ENCODE measurements at places on chromosomes 1 and 21.

DNA sequence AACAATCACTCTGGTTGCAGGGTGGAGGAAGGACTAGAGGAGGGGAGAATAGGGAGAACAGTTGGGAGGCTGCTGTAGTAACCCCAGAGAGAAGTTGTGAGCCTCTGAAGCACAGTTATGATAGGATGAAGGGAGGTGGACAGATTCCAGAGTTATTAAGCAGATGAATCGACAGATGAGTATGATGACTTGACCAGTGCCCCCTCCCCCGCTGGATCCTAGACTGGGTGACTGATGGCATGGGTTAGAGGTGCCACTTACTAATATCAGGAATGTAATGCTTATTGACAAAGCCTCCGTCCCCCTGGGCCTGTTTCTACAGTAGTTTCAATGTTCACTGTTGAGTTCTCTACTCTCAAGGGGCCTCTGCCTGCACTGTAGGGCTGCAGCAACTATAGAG is 14.0 kb upstream of the TIPRL start:
- DNase-seq, result no peak

DNA sequence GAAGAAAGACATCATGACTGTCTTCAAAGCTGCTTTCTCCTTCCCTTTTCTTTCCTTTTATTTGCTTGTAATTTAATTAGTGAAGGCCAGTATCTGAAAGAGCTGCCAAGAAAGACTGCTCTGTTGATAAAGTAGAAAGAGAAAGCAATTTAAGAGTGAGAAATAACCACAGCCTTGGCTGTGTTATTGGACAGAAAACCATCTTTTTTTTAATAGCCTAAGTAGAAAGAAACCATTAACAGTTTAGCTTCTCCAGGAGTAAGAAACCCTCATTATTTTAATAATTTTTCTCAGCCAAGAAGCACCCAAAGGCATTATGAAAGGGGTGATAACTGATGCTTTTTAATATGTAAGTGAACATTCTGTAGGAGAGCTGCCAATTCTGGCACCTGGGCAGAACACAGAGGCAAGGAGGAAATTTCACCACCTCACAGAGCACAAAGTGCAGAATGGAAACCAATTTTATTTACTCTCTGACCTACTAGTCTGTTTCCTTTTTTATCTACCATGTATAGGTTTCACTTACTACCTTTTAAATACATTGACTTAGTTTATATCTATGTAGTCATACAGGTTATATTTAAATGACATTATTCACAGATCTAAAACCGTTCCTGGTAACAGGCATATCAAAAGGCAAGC is 703.2 kb downstream of the MRPL39 start:
- DNase-seq, result no peak

GRCh38 chr1:196207612-196208217 is 400.5 kb downstream of the KCNT2 start:
- DNase-seq, result no peak

DNA sequence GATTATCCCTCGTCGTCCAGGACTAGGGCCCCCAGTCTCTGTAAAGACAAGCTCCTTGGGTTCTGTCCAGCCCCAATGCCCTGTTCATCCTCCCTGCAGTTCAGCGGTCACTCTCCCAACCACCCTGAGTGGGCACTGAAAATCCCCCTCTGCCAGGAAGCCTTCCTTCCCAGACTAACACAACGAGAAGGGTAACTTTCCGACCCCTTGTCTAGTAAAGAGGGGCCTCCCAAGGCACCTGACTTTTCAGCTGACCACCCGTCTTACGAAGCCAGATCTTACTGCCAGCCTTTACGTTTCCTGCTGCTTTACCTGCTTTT is 13.4 kb downstream of the TMEM9 start:
- no peak for DNase-seq

DNA sequence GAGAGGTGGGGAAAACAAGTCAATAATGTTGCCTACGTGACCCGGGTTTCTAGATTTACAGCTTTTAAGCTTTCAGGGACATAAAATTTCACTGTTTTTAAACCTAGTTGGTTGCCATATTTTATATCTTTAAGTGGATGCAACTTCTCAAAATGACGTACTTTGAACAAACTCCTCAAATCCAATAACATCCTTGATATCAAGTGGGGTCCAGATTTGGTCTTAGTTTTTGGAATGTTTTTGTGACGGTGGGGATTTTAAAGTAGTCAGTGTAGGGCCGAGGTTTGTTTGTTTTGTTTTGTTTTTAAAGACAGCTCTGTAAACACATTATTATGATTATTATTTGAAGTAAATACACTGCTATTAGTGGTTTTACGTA is 453 bp downstream of the CDKN2C start:
- no peak for DNase-seq

DNA sequence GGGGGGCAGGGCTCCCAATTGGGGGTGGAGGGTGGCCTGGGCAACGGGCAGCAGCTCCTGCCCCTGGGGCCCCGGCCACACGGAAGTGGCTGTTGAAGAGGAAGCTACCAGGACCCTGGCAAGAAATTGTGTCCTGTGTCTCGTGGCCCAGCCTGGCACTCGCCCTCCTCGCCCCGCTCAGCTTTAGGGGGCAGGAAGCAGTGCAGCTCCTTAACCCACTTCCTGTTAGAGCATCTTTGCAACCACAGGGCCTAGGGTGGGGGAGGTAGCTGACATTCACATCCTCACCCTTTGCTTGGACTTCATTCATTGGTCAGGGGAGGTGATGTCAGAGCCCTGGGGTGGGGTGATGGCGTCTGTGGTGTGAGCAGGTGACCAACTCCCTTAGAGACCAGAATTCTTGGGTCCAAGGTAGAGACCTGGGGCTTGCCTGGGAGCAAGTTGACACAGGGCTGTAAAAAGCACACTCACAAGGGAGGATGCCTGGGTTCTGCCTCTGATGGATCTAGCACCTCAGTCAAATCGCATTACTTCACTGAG is at the start of gene ARHGAP30:
TSS of gene ARHGAP30 (minus strand) at position 161 of the 540 bp plus-strand sequence. CDS start 267 bp downstream, outside the sequence.
- peak; percentile 88 for DNase-seq

DNA sequence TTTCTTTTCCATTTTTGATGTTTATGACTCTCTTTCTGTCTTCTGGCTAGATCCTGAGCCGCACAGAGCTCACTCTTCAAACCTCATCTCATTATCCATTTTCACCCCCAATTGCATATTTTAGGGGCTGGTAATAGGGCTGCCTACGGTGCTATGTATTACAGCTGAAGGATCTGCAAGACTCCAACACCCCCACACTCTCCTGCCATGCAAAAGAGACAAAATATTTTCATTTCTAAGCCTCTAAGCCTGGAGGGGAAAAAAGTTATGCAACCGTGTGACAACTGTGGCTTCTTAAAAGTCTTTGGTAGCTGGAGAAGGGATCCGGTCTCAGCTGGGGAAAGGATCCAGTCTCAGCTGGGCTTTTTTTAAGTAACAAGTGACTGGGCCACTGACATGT is 311.6 kb downstream of the NPHP4 start:
- no peak for DNase-seq

- DNase-seq, result no peak
Measured at GRCh38 chr1:112544011-112544688, 35.4 kb downstream of the WNT2B start.

- no peak for DNase-seq
Measured at GRCh38 chr1:64295561-64295960, 92.1 kb downstream of the UBE2U start.

DNA sequence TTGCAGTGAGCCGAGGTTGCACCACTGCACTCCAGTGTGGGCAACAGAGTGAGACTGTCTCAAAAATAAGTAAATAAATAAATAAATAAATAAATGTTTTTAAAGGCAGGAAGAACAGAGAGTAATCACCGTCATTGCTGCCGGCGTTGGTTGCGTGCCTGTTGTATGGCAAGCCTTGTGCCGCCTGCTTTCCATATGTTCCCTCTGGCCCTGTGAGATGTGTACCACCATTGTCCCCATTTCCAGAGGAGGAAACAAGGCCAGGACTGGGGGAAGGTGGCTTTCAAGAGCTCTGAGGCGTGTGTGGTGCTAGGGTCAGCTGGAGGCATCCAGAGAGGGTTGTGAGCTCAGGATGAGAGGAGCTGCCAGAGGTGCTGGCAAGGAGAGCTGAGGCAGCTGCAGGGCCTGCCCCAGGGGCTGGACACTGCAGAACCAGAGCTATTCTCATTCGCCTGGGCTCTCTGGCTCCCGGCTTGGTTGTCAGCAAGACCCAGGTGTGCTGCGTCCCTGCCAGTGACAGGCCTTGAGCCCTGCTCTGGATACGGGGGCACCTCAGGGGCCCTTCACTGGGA is 5.2 kb upstream of the MARCKSL1 start:
- DNase-seq, result no peak

- DNase-seq, result no peak
Measured at GRCh38 chr1:113830039-113830438, 17.8 kb upstream of the RSBN1 start.

- DNase-seq, result peak; percentile 40
Measured at GRCh38 chr1:18949686-18950400, 6.6 kb downstream of the IFFO2 start.

DNA sequence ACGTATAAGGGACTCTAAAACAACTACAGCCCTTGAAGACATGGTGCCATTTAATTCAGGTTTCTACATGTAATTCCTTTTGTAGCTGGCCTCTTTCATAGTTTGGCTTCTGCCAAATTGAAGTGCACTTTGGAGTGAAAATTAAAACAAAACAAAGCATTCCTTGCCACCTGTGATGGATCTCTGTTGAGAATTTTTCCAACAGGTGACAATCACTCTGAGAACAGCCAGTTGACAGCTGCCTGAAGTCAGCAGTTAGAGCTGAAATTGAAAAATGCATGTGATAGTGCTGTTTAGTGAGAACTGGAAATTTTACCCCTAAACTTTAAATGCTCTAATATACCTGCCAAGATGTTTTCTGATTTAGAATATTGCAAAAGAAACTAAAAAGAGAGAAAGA is 134.5 kb downstream of the SNX7 start:
- no peak for DNase-seq

GRCh38 chr1:208256556-208256955 is 12.4 kb upstream of the PLXNA2 start:
- no peak for DNase-seq

- DNase-seq, result no peak
Measured at GRCh38 chr1:231187571-231187970, 25.7 kb downstream of the TRIM67 start.

GRCh38 chr21:31041295-31042079 is 3.2 kb upstream of the KRTAP19-8 start:
- DNase-seq, result no peak

DNA sequence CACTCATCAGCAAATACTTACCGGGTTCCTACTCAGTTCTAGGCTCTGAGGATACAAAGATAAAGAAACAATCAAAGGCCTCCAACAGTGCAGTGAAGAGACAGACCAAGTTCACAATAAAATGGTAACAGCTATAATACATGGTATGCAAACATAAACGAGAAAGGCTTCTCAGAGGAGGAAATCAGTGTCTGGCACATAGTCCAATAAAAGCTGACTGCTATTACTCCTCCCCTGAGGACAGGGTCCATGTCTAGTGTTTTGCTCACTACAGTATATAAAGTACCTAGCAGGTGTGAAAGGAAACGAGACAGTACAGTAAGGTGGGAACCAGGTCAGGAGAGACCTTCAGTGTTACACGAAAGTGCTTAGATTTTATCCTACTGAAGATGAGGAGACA is 4.3 kb downstream of the RBM34 start:
- no peak for DNase-seq

DNA sequence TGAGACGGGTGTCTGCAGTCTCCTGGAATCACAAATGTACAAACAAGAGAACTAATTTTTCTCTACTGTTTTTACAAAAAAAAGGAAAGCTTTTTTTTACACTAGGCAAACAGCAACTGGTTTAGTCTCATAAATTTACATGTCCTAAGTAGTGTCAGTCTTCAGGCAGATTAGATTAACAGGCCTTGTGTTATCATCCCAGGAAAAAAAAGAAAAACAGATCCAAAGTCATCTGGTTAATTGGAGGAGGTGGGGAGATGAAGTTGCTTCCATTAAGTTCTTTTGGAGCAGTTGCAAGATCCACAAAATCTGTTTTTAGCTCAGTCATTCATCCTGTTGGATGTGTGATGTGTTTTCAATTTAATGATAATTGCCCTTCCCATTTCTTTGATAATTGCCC is 363.5 kb upstream of the ADGRL2 start:
- DNase-seq, result no peak

DNA sequence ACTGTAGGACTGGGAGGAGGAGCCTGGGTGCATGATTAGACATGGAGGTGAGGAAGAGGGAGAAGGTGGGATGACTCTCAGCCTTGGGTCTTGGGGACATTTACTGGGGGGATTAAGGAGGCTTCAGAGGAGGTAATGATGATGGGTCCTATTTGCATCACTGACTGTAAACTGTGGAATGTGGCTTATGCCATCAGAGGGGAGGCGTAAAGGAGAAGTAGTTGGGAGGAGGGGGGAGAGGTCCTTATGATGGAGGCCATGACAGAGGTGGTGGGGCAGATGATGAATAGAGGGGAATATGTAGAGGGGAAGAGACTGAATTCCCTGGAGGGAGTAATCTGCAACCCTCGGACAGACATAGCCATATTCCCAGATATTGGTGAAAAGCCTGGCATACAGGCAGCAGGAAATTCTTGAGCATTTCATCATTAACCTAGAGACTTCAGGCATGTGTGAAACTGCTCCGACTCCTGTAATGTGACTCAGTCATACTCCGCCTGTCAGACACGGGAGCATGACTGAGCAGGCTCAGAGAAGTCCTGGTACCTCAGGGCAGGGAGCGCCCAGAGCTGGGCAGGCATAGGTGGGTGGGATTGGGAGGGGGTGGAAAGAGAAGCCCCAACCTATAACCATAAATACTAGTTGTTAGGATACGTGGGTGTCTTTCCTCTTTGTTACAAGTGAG is 8.0 kb upstream of the LCE5A start:
- no peak for DNase-seq

GRCh38 chr1:20847611-20848080 is 60.5 kb upstream of the HP1BP3 start:
- no peak for DNase-seq
